ENCODE measurements at places on chromosomes 4 and X.

DNA sequence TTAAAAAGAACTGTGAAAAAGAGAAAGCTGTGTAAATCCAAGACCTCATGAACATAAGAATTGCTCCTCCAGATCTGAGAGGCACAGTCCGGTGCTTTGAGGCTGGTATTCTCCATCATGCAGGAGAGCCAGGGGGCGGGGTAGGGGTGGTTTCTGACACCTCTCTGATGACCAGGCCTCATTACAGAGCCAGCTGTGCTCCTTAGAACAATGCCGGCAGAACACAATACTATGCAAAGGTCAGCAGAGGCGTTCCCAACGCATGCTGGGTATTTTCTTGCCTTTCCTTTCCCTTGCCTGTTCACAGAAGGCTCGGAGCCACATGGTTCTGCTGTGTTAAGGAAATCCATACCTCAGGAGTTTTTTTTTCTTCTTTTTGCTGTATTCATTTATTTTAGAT, 91.2 kb upstream of the SOD3 start:
- DNase-seq: no peak

GRCh38 chr4:54144661-54145171, 44.8 kb downstream of the GSX2 start:
- no peak for DNase-seq

DNA sequence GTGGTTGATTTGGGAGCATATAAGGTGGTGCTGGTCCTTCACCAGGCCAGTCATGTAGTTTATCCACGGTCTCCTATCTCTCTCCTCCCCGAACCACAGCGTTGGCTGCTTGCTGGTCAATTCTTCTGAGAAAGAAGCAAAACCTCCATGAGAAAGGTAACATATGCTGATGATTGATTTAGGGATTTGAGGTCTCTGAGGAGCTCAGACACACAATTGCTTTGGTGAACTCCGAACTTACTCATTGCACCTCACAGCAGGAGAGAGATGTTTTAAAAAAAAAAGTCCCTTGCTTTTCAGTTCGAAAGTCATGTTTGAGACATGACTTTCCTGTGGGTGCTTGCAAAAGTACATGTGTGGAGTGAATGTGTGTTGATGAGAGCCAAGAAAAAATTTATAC, 100.2 kb downstream of the TSPAN7 start:
- DNase-seq: no peak

GRCh38 chr4:32778025-32778424, 2057.9 kb downstream of the PCDH7 start:
- DNase-seq: no peak

GRCh38 chrX:130793975-130794374, 109.0 kb downstream of the ENOX2 start:
- peak; percentile 12 for DNase-seq

DNA sequence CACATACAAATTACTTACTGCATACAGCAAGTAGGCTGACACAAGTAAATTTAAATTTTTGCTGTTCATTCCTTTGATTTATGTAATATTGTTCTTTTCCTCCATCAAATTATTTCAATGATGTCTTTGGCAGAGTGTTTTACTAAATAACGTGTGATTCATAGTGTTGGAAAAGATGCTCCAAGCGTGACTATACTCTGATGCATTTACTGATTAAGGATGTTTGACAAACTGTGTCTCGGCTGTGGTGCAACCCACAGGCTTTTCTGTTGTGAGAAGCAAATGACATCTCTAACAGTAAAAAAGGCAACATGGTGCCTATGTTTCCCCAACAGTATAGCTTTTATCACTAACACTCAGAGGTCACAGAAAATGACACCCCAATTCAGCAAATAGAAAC, 540.9 kb downstream of the PPP4R3C start:
- no peak for DNase-seq

DNA sequence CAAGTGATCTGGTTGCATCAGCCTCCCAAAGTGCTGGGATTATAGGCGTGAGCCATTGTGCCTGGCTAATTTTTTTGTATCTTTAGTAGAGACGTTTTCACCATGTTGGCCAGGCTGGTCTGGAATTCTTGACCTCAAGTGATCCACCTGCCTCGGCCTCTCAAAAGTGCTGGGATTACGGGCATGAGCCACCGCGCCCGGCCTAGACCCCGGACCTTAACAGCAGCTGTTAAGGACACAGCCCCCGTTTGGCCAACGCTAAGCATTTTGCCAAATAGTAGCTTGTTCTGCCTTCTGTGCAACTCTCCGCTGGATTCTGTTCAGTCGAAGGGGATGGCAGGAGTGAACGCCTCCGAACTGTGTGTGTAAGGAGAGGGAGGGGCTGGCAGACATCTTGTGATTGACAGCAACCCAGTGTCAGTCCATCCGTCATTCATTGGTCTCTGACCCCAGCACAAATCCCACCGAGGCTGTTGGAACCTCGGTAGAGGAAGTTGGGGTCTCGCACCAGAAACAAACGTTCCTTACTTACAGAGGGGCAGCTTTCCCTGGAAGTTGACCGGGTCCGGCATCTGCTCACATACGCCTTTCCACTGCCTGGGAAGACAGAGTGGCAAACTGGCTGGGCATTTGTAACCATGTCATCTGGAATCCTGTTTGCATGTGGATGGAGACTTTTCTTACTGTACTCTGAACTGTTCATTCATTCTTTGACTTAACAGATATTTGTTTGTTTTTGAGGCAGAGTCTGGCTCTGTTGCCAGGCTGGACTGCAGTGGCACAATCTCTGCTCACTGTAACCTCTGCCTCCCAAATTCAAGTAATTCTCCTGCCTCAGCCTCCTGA, 69.4 kb downstream of the TRAPPC11 start:
- no peak for DNase-seq

DNA sequence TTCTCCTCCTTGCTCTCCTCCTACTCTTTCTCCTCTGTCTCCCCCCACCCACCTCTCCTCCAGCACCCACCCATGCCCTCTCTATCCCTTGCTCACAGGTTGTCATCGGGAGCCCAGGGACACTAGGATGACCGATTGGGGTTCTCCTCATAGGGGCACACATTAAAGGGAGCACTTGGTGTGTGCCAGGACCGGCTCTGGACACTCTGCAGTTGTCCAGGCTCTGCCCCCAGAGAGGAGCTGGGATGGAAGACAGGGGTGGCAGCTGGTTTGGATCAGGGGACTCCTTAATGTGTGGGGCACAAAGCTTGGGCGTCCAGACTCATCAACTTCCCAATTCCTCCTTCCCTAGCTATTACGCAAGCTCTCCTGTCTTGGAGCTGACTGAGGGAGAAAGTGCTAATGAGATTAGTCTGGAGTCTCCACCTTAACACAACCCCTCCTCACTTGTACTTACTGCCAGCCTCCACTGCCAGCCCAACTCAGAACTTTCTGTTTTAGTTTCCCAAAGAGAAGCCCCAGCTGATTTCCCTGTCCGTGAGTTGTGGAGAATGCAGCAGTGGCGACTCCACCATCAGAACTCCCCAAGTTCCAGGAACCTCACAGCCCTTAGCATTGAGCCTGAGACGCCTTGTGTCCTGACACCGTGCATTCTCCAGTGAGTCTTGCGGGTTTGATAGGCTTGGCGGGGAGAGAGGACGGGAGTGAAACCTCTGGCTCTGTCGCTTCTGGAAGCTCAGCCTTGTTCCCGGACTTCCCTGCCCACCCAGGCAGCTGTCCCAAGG, 52.2 kb downstream of the CXorf49B start:
- no peak for DNase-seq

DNA sequence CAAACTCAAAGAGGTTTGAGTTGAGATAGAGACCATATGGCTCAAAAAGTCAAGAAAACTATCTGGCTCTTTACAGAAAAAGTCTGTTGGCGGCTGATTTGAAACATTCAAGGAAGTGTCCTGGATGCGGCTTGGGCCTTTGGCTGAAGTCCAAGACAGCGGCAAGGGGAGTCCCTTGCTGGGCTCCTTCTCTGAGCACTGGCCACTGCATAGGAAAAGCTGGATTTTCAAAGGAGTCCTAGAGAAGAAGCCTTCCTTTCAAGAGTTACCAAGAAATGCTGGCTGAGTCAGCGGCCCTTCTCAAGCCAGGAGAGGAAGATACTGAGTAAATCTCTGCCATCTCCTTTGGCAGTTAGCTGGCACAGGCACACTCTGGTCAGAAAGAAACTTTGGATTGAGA, 12.1 kb downstream of the APLN start:
- no peak for DNase-seq

GRCh38 chr4:160233141-160233540, 1130.3 kb downstream of the RAPGEF2 start:
- DNase-seq: no peak

DNA sequence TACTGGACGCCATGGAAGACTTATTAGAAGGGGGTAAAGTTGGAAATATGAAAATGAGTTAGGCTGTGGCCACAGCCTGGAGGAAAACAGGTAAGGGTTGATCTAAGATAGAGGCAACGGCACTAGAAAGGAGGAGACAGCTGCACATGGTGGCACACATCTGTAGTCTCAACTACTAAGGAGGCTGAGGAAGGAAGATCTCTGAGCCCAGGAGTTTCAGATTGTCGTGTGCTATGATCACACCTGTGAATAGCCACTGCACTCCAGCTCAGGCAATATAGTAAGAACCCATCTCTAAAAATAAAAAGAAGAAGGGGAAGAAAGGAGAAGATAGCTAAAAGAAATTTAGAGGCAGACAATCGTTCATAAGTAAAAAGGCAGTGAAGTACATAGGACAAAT, 87.8 kb upstream of the SORBS2 start:
- DNase-seq: no peak

DNA sequence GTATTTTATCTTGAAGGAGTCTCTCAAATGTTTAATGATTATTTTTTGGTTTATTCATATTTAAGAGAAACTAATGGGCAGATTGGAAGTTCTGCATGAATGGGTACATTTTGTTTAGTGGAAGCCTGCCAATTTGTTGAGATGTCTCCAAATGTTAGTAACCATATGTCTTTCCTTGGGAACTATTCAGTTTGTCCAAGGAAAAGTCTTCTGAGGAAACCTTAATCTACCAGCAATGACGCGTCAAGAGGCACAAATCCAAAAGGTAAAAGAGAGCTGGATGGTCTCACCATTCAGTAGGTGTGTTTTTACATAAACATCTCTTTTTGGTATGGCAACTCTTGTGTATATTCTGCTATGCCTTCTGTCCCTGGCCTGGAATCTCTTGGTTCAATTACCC, 37.4 kb upstream of the NDST3 start:
- DNase-seq: no peak

DNA sequence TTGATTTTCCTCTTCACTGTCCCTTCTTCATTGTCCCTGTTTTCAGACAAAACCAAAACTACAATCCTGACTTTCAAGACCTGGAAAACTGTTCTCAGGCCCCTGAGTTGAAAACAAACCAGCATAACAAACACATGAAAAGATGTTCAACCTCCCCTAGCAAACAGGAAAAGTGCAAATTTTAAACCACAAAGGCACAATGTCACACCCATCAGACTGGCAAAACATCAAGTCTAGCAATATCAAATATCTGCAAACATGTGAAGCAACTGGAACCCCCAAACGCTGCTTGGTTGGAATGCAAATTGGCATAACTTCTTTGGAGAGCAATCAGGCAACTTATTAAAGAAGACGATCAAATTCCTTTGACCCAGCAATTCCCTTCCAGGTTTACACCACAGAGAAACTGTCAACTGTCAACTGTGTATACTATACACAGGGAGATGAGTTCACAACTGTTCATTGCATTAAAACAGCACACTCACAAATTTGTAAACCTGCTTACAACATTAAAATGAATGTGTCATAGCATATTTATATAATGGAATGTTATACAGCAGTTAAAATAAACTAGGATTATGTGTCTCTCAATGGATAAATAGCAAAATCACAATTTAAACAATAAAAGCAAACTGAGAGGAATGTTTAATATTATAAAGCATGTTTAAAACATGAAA, 7.0 kb downstream of the USP46 start:
- DNase-seq: no peak

GRCh38 chrX:110519906-110520452, 161.3 kb downstream of the RTL9 start:
- DNase-seq: no peak

DNA sequence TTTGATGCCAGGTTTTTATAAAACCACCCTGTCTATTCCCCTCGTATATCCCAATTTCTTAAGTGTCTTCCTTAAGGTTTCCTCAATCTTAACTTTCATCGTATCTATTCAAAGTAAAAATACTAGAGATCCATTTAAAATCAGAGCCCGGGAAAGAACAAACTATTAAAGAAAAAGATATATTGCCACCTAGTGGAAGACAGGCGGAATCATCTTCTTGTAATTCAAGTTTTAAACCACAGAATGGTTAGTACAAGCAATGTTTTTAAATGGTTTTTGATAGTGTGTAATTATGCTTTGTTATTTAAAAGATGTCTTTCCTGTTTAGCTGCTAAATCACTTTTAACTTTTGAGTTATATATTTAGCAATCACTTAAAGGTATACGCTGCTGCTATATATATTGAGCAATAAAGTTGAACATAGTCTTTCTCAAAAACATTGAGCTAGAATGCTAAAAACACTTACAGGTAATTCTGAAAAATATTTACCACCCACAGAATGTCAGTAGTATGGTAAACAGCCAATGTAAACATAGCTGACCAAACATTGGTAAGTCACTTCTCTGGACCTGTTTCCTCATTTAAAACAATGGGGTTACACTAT, 18.2 kb downstream of the PRDM8 start:
- DNase-seq: no peak

GRCh38 chr4:7831330-7831729, 108.3 kb downstream of the AFAP1 start:
- no peak for DNase-seq

DNA sequence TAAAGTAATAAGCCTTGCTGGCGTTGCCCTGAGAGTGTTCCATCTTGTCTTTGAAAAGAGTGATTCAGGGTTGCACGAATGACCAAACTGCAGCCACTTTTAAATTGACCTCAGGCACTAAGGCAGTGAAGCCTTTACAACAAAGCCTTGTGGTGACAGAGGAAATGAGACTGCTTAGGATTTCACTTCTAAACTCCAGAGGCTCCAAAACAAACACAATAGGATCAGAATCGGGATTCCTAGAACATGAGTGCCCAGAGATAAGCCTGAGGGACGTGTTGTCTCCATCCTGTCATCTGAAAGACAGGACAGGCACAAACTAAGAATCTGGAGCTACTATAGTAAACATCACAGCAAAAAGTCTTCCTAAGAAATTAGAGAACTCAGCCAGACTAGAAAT, 405.2 kb downstream of the PPARGC1A start:
- DNase-seq: no peak

DNA sequence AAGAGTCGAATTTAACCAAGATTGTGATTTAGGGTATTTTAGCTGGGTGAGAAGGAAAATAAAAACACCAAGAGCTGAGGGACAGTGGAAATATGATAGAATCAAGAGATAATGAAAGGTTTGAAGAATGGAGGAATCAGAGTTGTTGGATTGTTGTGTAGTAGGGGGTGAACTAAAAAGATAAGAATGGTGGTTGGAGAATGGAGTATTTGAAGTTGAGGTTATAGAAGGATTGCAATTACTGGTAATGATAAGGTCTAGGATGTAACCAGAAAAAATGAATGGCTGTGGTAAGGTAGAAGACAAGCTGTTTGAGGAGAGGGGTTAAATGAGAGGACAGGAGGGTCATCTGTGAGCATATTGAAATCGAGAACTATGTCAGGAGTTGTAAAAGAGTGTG, 4.5 kb downstream of the ABCE1 start:
- no peak for DNase-seq
